ENCODE measurements at places on chromosomes 3 and 15. TPM values are rescaled to one million over a fixed set of nuclear protein-coding genes. Genes with fewer than 3 reads are reported as not detected.

The CCK gene
- total RNA-seq, result not detected

The HRG gene
- total RNA-seq, result not detected

The GATA2 gene
- 8.6 TPM for total RNA-seq

The ULK3 gene
- total RNA-seq, result 25.4 TPM

The TMCO5A gene
- not detected for total RNA-seq

The NTRK3 gene
- total RNA-seq, result 4.6 TPM

The RASGRF1 gene
- total RNA-seq, result not detected

- DNase-seq, result no peak
Measured at GRCh38 chr3:71930056-71930991, 145.4 kb upstream of the PROK2 start.

GRCh38 chr3:133487920-133488540 is 85.5 kb upstream of the CDV3 start:
- no peak for DNase-seq

- no peak for DNase-seq
Measured at GRCh38 chr15:77654975-77655374, 22.3 kb upstream of the LINGO1 start.

The SPATA12 gene
- total RNA-seq, result not detected

DNA sequence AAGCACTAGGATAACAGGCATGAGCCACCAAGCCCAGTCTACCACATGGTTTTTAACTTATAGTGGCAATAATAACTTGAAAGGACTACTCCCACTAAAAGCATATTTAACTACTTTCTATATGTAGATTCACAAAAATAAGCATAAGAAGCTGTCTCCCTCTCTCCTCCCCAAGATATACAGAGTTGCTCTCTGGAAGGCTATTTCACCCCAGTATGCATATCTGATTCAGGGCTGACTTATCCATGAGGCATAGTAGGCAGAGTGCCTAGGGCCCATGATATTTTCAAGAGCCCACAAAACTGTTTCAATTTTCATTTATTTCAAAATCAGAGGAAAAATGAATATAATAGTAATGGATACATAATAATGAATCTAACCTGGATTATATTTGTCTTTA is 20.5 kb downstream of the ATP8B4 start:
- no peak for DNase-seq

The GRK7 gene
- total RNA-seq, result not detected

DNA sequence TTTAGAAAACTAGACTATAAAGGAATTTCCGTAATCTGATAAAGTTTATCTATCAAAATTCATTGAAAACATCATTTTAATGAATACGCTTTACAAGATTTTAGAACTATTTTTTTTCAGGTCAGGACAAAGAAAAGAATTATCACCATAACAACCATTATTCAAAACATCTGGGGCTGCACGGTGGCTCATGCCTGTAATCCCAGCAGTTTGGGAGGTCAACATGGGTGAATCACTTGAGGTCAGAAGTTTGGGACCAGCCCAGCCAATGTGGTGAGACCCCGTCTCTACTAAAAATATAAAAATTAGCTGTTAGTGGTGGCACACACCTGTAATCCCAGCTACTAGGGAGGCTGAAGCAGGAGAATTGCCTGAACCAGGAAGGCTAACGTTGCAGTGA is 260.4 kb downstream of the WNT5A start:
- no peak for DNase-seq

- DNase-seq, result no peak
Measured at GRCh38 chr15:76993114-76993725, 1.7 kb upstream of the PSTPIP1 start.

DNA sequence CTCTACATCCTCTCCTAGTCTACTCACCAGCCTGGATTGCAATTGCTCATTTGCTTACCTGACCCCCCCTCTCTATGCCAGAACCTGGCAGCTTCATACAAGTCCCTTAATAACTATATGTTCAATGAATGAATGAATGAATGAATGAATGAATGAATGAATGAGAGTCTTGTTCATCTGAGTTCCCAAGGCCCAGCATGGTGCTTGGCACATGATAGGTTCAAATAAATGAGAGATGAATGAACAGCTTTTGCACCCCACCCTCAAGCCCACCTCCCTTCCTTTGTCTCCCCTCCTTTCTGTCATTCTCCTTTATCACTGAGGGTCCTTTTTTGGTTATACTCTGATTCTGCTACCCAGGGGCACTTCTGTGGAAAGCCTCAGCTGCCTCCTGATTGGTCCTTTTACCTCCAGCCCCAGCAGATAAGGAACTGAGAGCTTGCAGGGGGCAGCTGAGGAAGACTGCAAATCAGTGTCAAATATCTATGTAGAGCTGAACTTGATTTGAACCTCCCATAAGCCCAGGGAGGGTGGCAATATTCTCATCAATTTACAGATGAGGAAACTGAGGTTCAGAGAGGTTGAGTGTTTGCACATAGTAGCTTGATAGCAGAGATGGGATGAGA is 54.1 kb upstream of the CHRNB4 start:
- no peak for DNase-seq

DNA sequence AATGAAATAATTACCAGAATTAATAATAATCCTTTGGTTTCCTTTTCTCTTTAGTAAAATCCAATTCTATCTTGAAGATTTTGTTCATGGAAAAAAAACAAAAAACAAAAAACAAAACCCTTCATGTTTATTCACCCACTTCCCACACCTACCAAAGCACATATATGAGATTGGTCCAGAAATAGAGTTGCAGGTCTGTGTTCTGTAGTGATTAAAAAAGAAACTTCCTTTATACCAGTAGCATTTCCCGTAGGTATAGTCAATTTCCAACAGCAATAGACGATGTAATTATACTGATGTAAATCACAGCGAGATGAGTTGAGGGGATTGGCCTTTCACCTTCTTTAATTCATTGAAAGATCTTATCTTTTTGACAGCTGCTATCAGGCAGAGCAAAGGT is 194.6 kb downstream of the SOX2 start:
- no peak for DNase-seq

The MOBP gene
- not detected for total RNA-seq

- DNase-seq, result no peak
Measured at GRCh38 chr3:19226479-19226878, 78.2 kb downstream of the KCNH8 start.

The SPINT1 gene
- not detected for total RNA-seq

DNA sequence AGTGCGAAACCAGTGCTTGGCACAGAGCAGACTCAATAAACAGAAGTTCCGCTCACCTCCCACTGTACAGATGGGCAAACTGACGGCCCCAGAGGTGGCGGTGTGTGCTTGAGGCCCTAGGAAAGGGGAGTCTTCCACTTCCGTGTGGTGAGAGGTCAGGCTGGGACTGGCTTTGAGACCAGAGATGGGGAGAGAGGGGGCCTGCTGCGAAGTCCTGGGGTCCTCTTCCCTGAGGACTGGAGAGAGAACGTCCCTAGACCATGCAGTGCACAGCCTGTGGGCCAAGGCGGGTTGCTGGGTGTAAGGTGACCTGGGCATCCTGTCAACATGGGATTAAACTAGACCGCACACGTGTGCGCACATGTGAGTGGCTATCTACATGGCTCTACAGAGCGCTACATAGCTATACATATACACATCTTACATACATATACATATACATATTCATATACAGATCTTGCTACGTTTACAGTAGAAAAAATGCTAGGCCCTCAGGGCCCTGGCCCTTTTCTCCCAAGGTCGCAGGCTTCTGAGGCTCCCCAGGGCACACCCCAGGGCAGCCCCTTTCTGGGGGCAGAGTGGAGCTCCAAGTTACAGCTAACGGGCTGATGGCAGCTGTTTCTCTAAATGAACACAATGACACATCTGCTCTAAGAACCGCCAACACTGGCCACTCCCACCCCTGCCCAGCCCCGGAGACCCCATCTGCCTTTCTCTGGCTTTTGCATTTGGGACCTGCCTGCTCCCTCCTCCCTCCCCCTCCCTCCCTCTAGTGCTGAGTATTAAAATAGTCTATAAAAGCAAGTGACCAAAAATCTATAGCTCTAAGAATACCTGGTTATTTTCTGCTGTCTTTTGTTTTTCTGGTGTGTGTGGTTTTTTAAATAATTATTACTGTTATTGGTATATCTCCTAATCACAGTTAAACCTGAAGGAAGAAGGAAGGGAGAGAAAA is 47.0 kb downstream of the HCN4 start:
- no peak for DNase-seq

Data from heart right ventricle (tissue), 16 donors.